ENCODE measurements at places on chromosomes 7 and 10.

- DNase-seq, result no peak
Measured at GRCh38 chr10:87952612-87953011, 89.2 kb downstream of the PTEN start.

GRCh38 chr7:2943851-2944601, 99.6 kb downstream of the CARD11 start:
- DNase-seq, result no peak

DNA sequence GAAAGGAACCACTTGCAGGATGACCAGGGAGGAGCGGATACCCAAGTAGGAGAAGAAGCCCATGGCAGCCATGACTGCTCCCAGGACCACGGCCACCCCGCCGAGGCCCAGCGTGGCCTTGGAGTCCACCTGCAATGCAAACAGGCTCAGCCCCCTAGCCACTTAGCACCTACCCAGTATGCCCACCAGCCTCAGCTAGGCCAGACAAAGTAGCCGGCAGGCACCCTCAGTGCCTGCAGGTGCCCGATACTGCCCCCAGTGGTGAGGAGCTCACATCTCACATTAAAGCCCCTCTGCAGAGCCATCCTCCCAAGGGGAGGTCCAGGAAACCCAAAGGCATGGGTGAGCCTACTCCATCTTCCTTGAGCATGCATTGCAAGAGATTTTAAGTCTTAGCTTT, 6.6 kb downstream of the NPC1L1 start:
- DNase-seq, result no peak

- no peak for DNase-seq
Measured at GRCh38 chr10:86327954-86328725, 38.5 kb downstream of the GRID1 start.

- DNase-seq, result no peak
Measured at GRCh38 chr10:6170638-6171037, 32.1 kb upstream of the PFKFB3 start.

DNA sequence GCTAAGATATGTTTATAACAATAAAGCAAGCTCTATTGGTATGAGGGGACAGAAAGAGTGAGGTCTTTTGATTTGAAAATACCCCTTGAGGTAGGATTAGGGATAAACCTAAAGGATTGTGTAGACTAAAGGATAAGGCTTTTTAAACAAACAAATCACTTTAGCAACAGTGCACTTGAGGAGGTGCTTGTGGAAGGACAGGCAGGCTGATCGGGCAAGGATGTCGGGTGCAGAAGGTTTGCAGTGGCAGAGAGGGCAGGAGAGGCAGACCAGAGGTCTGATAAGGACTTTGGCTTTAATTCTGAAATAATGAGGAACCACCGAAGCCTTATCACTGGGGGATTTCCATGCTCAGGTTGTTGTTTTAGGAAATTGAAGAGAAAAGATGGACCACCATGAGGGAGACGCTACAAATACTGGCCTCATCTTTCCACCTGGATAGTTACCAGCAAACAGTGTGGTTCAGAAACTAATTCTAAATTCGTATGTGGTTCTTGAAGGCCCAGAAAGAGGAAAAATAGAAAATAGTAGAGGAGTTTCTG, 119.5 kb upstream of the KLF6 start:
- no peak for DNase-seq

- DNase-seq, result no peak
Measured at GRCh38 chr10:90480466-90480865, 377.4 kb downstream of the HTR7 start.

DNA sequence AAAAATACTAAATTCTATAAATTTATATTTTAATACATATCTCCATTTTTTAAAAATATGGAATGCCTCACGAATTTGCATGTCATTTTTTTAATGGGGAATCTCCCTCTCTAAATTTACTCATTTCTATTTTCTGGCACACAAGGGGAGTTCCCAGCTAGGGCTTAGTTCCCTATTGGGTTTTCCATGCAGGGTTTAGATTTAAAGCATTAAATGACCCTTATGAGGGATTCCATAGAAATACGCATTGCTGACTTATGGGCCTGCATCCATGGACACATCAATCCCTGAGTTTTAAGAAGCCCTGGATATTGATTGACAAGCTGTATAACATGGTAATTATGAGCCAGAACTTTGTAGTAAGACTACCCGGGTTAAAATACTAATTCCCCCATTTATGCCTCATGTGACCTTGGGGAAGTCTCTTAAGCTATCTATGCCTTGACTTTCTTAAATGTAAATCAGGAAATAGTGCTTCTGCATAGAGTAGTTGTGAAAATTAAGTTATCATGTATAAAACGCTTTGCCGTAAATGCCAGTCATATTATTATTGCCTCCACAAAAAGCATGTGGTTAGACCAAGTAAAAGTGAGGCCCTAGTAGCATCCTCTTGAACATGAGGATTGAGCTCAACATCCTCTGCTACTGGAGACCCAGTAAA, 78.8 kb upstream of the ANKRD1 start:
- no peak for DNase-seq

- DNase-seq, result no peak
Measured at GRCh38 chr10:14371581-14371980, 40.9 kb upstream of the FRMD4A start.

- DNase-seq, result no peak
Measured at GRCh38 chr10:79358811-79359210, 11.5 kb downstream of the PPIF start.

GRCh38 chr7:158952776-158953175, 96.4 kb downstream of the DYNC2I1 start:
- no peak for DNase-seq

- DNase-seq, result no peak
Measured at GRCh38 chr7:28575241-28575643, 162.9 kb downstream of the CREB5 start.

DNA sequence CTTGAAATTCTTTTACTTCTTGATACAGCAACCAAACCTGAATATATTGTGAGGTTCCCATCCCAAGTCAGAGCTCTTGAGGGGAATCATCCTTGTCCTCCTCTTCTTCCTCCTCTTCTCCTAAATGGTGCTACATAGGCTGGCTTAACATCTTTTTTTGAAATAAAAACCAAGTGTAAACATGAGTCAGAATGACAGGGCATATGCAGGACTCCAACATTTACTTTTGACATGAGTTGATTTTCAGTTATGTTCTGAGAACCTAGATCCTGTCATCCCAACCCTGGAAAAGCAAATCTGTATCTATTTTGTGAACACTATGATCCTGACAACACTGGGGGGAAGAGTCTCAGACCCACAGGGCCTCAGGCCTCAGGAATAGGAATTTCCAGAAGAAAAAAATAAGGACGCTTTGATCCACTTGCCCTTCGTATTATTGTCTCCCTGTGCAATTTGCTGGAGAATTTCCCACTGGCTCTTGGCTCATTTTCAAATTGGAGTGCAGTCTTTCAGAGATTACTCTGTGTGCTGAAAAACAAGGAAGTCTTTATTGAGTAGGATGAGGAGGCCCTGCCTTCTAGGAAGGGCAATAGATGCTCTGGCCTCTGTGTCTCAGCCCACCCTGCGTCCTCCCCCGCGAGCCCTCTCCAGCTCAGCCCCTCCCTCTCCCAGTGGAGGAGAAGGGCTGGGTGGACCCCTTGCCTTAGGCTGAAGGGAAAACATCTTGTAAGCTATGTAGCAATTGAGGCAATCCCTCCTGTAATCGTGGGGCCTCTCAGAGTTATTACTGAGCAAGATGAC, 121.6 kb downstream of the CREB5 start:
- DNase-seq, result no peak

DNA sequence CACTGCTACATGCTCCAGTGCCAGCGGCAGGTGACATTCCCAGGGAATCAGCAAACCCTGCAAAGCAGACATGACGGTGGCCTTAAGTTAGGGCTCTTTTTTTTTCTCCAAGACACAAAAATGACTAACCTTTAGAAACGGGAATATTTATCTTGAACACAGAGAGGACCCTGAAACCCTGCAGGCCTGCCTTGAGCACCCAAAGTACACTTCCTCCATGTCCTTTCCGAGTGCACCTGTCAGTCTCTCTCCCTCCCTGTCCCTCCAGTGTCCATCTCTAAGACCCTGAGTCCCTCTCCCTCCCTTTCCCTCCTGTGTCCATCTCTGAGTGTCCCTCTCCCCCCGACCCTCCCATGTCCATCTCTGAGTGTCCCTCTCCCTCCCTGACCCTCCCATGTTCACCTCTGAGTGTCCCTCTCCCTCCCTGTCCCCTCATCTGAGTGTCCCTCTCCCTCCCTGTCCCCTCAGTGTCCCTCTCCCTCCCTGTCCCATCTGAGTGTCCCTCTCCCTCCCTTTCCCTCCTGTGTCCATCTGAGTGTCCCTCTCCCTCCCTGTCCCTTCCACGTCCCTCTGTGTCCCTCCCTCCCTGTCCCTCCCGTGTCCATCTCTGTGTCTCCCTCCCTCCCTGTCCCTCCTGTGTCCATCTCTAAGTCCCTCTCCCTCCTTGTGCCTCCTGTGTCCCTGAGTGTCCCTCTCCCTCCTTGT, 51.2 kb upstream of the CAMK2B start:
- DNase-seq, result no peak

DNA sequence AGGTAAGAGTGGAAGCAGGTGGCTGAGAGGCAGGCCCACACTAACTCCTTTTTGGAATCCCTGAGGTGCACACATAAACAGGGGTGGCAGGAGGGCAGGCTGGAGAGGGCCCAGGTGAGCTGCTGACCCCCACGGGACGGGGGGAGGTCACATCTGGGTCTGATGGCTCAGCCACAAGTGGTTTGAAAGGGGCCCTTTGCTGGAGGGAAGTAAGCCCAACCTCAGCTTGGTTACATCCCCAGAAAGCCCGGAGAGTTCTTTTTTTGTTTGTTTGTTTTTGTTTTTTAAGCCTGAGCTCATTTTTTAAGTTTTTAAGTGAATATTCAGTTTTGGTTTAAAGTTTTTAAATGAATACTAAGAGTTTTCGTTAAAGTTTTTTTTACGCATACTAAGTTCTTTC, 72.8 kb upstream of the CUX1 start:
- DNase-seq, result no peak

- no peak for DNase-seq
Measured at GRCh38 chr7:55070271-55070743, 51.5 kb downstream of the EGFR start.

- no peak for DNase-seq
Measured at GRCh38 chr7:128104108-128104742, 73.0 kb upstream of the LRRC4 start.

DNA sequence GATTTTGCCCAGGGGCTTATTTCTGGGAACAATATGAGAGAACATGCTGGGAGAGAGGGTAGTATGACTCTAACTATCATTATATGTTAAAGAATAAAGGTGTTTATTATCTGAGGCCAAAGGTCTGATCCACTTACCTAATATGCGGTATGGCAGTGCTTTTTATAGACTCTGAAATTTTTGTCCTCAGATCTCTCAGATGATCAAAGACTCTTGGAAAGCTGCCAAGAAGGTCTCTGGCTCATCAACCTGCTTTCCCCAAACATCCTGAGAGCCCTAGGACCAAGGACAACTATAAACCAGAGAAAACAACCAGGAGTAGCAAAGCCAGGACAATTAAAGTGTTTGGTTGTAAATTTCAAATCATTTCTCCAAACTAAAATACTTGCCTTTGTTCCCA, 255.7 kb upstream of the LRRN3 start:
- DNase-seq, result no peak

DNA sequence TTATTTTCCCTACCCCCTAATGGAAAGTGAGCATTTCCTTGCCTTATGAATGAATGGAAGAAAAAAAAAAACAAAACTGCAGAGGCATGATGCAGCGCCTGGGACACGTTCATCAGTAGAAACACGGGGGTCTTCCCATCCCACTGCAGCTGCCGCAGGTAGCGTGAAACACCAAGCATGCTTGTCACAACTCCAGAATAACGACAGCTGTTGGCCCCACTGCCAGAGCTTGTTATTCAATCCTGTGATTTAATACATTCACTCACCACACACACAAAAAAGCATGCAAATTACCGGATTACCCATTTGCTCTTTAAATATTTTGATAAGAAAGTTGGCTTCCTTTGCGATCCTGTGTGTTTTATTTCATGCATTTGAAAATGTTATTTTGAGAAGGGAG, 48.4 kb upstream of the GNA12 start:
- no peak for DNase-seq

GRCh38 chr7:130881091-130881798, 147.2 kb upstream of the KLF14 start:
- DNase-seq, result no peak

DNA sequence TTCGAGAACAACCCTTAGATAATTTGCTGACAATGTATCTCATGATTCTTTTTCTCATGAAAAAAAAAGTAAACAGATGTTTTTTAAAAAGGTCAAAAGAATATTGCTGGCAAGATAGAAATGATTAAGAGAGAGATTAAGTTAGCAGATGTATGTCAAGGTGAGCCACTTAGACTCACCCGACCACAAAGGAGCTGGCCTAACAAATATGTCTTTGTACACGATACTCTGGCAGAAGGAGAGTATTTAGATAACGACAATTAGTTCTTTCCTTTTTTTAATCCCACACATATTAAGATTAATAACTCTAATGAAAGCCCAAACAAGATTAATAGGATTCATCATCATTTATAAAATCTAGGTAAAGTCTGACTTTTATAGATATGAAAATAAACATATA, 156.7 kb downstream of the RAPGEF5 start:
- DNase-seq, result no peak

- DNase-seq, result no peak
Measured at GRCh38 chr10:7211857-7212577, 198.8 kb downstream of the SFMBT2 start.

DNA sequence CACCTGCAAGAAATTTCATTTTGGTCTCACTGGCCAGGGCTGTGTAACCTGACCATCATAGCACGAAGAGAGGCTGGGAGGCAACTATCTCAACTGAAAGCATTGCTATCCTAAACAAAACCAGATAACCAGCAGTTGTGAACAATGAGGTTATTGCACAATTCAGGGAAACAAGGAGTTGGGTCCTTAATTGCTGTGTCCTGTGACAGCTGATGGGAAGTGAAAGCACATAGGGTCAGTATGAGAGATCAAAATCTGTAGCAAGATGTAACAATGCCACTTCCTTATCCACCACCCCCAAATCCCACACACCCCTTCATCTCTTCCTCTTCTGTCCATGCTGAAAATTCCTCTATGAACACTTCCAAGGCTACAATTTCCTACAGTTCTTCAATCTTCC, 80.2 kb downstream of the HTR7 start:
- DNase-seq, result no peak

DNA sequence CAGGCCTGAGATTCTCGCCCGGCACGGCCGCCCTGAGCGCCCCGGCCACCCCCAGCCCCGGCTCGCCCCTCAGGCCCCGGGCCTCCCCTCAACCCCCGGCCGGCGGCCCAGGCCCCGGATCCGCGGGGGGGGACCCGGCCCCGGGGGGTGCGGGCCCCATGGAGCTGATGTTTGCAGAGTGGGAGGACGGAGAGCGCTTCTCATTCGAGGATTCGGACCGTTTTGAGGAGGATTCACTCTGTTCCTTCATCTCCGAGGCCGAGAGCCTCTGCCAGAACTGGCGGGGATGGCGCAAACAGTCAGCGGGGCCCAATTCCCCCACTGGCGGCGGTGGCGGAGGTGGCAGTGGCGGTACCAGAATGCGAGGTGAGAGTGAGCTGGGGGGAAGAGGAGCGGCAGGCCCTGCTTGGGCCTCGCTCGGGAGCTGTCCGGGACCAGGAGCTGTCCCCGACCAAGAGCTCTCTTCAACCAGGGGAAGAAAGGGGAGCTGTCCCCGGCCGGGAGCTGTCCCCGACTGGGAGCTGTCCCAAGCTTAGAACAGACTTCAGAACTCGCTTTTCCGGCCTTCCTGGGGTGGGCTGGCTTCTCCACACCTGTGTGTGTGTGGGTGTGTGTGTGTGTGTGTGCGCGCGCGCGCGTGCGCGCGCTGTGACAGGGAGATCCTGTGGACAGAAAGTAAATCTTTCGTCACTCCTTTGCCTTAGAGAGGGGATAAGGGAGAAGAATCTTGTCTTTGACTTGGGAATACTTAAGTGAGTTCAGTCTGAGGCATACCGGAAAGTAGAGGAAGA, 510 bp downstream of the ZSWIM8 start:
- no peak for DNase-seq

All from cerebellar nuclear complex (tissue), 1 donor.